ENCODE measurements at places on chromosomes 3 and 15. TPM values are rescaled to one million over a fixed set of nuclear protein-coding genes. Genes with fewer than 3 reads are reported as not detected.

Gene PLSCR4
- polyA plus RNA-seq, result 18.4 TPM

DNA sequence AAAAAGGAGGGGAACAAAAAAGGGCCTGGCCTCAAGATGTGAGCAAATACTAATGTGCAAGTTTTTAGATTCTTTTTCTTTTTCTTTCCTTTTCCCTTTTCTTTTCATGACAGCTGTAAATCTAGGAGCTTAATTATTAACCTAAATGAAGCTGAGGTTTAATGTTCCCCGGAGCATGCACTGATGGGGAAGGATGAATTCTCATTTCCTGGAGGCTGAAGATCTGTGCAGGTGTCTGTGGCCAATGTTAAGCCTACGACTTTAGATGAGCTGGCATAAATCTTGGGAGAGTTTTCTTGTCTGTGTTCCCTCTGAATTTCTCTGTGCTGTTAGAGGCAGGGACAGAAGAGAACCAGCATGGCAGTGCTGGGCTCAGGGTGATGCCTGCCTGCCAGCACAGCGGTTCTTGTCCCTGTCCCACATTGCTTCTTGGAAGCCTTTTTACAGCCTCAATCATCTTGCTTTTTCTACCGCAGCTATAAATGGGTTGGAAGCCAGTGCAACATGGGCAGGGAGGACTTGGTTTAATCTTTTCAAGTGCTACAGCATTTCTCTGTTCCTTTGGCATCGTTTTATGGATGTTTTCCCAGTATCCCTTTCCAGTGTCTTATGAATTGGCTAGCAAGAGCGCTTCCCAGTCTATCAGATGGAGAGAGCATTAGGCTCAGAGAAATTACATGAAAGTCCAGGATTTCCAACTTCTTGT lies 119.1 kb downstream of the ATG7 start:
- no peak for DNase-seq

DNA sequence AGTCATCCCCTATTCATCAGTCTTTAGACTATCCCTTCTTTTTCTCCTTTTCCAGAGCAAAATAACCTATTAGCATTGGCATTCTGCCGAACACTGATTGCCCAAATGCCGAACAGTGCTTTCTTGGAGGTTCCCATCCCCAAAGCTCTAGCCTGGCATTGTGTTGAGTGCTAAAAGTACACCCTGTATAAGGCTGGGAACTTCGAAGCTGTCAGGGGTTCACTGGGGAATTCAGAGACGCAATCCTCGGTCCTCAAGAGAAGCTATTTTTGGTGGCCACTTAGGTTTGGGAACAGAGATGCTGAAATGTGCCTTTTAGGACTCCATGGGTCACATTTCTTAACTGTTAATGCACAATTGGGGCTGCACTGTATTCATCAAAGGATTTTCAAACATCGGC lies 8.4 kb downstream of the FRMD5 start:
- no peak for DNase-seq

Gene NEK11
- 15.8 TPM for polyA plus RNA-seq

- DNase-seq, result no peak
Observed at GRCh38 chr3:39065197-39065596, 13.4 kb downstream of the WDR48 start.

GRCh38 chr3:13532085-13532484 lies 16.8 kb upstream of the FBLN2 start:
- DNase-seq, result no peak

- no peak for DNase-seq
Observed at GRCh38 chr15:64024172-64025050, 21.9 kb downstream of the DAPK2 start.

- DNase-seq, result no peak
Observed at GRCh38 chr3:70486414-70487017, 174.1 kb upstream of the MDFIC2 start.

- no peak for DNase-seq
Observed at GRCh38 chr15:52511084-52511483, 17.6 kb downstream of the MYO5A start.

DNA sequence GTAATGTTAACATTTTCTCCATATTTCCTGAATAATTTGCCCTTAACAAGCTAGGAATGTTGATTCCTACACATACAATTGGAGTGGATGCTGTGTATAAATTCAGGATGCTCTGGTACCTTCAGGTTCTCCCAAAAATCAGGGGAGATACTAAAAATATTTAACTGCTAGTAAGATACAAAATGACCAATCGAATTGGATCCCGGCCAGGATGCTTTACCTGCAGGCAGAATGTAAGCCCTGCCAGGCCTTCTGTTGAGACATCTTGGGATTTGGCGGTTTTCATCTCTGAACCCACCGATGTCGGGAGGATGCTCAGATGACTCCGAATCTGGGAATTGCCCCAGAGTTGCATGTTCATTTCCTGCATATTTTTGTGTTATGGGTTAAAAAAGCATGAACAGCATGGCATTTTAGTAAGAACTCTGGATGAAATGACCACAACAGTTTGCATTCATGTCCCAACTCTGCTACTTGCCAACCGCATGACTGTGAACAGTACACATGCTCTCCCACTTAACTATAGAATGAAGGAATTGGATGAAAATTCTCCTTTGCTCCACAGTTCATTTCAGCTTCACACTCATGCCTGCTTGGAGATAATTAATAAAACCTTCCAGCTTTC lies 241.4 kb upstream of the TBL1XR1 start:
- DNase-seq, result no peak

GRCh38 chr15:42364529-42364928 lies 5.2 kb downstream of the CAPN3 start:
- no peak for DNase-seq

Gene CHRNB4
- 3.0 TPM for polyA plus RNA-seq

- peak; percentile 56 for DNase-seq
Observed at GRCh38 chr15:97383516-97383915, 577.0 kb upstream of the ARRDC4 start.

- DNase-seq, result no peak
Observed at GRCh38 chr3:179309225-179310078, 13.4 kb upstream of the ZNF639 start.

- DNase-seq, result no peak
Observed at GRCh38 chr3:155595371-155595770, 149.5 kb downstream of the PLCH1 start.

Gene SIDT1
- 2.1 TPM for polyA plus RNA-seq

DNA sequence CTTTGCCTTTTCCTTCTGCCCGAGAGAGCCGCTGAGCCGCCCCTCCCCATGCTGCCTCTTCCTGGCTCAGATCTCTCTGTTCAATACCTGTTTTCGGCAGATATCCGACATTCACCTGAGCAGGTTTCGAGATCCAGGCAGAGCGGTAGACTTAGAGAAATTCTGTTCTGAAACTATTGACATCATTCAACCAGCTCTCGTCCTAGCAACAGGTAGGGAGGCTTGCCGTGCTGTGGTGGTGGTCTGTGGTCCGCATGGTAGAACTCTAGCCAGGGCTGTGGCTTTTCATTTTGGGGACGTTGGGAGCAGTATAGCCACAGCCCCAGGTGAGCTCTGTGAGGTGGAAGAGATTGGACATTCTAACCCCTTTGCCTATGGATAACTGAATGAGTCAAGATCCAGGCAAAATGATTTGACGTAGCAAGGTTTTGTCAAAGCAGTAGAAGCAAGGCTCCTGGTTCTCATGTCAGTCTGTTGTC lies 810 bp downstream of the TMEM62 start:
- no peak for DNase-seq

Gene TM6SF1
- polyA plus RNA-seq, result 2.0 TPM

GRCh38 chr15:44666210-44667038 lies 3.0 kb upstream of the SPG11 start:
- no peak for DNase-seq

DNA sequence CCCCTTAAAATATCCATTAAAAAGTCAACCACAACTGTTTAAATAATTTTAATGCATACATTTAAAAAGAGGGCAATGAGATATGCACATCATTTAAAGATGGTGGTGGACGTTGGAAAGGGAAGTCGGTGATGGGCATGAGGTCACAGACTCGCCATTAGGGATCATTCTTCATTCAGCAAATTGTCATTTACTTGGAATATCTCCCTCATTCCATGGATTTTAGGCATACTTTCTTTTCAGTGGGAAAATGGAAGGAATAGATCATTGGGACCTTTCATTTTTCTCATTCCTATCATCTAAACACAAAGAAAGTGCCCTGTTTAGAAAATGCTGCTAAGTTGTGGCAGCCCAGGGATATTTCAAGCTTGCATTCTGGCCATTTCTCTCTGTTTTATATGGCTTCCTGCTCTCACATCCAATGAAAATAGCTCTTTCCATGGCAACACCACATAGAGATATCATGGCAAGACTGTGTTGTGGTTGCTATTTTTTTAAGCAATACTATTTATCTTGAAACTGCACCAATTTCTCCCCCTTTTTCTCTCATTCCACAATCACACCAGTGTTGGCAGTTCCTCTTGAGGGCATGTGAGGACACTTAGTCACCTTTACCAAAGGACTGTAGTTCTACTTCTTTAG lies 40.7 kb upstream of the LMCD1 start:
- DNase-seq, result no peak

- DNase-seq, result no peak
Observed at GRCh38 chr3:64761729-64762128, 73.9 kb upstream of the ADAMTS9 start.

Gene C3orf85
- polyA plus RNA-seq, result 18.6 TPM

DNA sequence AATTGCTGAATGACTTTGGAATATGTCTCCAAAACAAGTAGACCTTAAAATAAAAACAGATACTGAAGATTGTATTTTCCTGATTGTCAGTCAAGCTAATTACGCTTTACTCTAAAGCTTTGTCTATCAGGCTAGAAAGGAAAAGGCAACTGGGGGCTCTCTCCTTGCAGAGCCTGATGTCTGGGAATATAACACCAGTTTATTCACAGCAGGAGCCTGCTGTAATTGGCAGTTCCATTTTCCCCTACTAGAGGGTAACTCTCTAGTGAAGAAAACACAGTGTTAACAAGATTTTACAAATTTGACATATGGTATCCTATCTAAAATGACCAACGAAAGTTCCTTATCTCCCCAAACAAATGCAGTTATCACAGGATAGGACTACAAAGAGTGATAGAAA lies 158.8 kb downstream of the PDZRN3 start:
- no peak for DNase-seq

- DNase-seq, result no peak
Observed at GRCh38 chr15:41251411-41251810, 20.3 kb downstream of the CHP1 start.

Gene AQP9
- 0.09 TPM for polyA plus RNA-seq

DNA sequence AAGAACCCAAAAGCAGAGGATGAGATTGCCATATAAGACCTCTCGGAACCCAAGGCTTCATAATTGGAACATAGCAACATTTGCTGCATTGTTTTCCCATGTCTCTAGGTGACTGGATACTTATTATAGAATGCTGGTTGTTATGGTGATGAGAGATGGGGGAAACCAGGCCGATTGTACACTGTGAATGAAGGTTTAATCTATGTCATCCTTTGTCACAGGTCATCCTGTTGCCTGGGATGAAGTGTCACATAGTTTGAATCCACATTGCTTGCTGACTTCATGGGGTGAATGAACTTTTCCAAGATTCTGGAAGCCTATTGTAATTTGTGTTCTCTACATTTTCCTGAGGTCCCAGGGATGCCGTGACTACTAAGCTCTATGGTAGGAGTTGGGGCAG lies 41.8 kb downstream of the CLEC3B start:
- DNase-seq, result no peak

GRCh38 chr3:4809922-4810321 lies 169.3 kb upstream of the BHLHE40 start:
- no peak for DNase-seq

DNA sequence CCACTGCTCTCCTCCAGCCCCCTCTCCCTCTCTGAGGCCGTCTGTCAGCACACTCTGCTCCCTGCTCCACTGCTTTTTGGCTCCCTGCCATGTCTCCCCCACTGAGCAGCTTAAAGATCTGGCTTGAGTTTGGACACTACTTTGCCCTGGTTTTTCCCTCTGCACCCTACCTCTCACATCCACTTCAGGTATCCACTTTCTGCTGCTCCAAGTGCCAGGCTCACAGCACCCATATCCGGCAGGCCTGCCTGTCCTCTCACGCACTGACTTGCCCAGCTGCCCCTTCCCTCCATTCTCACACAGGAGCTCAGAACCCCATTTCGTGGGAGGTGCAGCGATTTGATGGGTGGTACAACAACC lies 3.7 kb downstream of the DUOX1 start:
- no peak for DNase-seq

DNA sequence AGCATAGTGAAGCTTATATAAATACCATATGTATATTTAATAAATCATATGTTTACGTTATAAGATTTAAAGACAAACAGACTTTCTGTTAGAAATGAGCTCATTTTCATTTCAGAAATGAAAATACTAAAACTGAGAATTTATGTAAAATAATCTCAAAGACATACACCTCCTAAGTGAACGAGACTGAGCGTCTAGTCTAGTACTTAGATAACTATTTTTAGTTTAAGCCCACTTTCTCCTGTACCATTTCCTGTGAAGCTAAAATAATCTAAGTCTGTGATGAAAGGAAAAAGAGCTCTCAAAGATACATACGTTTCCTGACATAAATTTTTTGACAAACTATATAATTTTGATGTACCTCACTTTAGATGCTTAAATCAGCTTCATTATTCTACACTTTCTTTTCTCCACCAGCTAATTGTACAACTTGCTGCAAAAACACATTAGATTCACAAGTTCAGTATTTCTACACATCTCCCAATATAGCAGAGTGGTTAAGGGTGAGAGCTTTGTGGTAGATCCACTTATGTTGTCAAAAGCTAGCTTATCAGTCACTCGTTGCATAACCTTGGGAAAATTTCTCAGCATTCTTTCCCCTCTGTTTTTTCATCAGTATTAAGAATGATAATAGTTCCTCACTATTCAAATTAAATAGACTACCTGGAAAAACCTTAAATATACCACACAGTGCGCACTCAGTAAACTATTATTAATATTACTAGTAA lies 703.0 kb downstream of the PLOD2 start:
- DNase-seq, result no peak

Gene SLC51B
- polyA plus RNA-seq, result 10.5 TPM

DNA sequence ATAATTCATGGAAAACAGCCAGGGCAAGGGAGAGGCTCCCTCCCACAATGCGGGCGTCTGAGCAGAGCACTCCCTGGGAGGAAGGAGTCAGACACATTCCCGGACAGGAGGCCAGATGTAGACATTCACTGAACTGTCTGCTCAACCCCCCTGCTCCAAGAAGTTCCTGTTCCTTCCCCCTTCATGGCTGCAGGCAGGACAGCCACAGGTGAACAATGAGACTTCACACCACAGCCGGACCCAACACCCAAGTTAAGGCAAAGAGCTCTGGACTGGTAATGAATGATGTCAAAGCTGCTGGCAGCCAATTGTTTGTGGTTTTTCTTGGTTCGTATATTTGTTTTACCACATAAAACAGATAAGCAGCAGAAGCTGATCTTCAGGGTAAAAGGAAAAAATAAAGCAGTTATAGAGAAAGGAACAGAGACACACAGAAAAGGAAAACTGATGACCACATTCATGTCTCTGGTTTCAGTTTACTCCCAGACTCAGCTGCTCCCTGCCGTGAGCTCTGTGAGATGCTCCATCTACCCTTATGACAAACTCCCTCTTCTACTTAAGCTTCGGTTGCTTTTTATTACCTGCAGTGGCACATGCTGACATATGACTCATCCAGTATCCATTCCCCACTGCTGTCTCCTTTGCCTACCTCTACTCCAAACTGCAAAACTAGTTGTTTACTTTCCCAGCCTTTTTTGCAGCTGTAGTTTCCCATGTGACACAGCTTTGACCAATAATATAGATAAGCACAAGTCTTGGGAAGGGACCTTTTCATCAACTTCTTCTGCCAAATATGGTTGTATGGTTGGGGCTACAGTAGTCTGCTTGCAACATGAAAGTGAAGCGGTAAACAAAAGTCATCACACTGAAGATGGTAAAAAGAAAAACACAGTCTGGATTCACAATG lies 33.1 kb downstream of the DZIP1L start:
- DNase-seq, result peak; percentile 38
